ENCODE measurements at places on chromosomes 1 and 21.

DNA sequence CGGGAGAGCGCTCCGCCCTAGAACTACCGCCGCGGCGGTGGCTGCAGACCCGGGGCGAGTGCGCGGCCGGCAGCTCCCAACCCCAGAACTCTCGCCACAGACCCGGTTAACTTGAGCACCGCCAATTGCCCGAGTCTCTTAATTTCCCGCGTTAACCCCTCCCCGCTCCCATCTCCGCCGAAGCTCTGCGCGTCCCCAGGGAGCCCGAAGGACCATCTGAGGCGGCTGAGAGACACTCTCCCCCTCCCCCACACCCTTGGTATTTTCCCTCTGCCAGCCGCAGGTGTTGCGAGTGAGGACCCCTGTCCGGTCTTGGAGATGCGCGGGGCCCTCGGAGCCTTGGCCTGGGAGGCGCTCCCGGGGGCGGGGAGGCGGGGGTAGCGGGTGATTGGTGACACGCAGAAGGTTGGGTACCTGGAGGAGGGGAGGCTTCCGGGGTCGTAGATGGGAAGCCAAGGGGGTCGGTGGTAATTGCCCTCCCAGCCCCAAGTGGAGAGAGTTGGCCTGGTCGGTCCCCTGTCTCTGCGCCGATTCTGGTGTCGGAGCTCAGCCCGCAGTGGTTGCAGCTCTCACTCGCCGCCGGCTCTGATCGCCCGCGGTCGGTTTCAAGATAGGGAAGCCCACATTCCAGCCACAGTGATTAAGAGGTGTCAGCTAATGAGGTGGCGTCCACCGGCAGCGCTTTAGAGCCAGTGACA lies 858 bp upstream of the SUSD4 start:
- DNase-seq: no peak

DNA sequence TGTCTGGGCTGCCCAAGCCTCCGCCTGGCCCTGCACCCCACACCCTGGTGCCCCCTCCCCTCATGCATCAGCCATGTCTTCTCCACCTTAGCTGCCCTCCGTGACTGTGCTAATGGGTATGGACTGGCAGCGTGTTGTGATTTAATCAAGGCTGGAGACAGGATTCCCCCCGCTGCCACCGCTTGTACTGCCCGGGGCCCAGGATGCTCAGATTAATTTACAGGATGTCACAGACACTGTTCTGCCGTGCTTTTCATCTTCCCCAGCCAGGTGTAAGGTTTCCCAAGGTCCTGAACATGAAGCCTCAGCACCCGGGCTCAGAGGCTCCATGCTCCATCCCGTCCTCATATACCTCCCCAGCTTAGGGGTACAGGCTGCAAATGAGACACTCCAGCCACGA lies 66.3 kb downstream of the TAS1R2 start:
- no peak for DNase-seq

- no peak for DNase-seq
Measured at GRCh38 chr1:79716447-79716846, 709.9 kb upstream of the ADGRL4 start.

GRCh38 chr1:170881268-170882265 lies 53.8 kb upstream of the MROH9 start:
- no peak for DNase-seq

DNA sequence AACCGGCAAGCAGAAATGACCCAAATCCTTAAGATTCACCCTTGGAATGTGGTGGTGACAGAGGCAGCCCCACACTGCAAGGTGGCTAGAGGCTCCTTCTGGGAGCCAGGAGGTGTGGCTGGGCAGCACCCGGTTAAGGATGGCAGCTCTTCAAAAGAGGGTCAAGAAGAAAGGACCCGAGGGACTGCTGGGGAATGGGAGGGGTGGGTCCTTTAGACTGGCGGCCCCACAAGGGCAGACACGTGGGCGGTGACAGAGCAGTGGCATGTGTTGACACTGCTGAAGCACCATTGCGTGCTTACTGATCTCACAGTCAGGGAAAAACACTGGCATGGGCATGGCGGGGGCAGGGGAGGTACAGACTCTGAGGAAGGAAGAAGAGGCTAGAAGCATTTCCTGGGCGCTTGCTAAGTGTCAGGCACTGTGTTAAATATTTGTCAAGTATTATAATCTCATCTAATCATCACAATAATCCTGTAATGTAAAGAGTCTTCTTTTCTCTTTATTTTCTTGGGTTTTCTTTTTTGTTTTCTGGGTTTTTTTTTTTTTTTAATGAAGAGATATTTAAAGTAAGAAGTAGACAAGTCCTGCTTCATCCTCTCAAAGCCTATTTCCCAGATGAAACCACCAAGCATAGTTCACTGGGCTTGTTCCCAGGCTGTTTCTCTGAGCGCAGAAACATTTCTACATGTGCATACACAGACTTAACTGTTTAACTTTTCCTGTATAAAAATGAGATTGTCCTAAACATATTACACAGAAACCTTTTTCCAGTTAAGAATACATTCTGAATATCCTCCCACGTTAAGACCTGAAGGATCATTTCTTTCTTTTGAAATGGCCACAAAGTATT lies 165.8 kb upstream of the EDN2 start:
- no peak for DNase-seq

GRCh38 chr1:178417858-178418257 lies 78.9 kb downstream of the CLEC20A start:
- DNase-seq: no peak

- no peak for DNase-seq
Measured at GRCh38 chr1:221440658-221441057, 301.2 kb downstream of the DUSP10 start.

- no peak for DNase-seq
Measured at GRCh38 chr1:22341791-22342605, 109.7 kb upstream of the ZBTB40 start.

DNA sequence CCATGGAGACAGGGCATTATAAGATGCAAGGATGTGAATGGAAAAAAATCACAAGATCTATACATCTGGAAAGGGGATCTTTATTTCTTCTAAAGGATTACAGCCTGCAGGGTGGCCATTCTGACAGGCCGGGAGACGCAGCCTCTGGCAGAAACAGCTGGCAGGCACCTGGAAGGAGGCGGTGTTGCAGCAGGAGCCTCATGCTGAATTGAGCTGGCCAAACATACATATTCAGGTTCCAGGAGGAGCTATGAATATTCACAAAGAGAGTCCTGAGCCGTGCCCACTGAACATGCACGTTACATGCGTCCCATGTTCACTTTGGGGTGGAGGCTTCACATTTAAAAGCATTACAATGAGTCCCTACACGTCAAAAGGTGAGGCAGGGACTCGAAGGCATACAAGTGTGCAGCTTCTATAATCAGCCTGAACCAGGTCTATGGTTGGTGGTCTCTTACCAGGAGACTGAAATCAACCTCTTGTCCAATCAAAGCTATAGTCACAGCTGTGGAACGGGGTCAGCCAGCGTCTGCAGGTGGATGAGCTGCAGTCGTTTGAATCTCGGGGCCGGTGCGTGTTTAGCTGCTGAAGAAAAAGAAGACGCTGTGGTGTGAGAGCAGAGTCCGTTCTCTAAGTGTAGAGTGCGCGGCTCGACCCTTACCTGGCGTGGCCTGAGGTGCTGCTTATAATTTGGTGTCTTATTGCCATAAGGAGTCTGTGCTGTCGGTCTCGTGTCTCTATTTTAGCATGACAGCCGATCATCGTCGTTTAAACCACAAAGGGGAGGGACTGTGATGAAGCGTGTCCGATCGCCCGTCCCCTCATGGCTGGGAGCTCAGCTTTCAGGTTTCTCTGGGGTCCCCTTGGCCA lies 183.0 kb downstream of the ETS2 start:
- DNase-seq: no peak

DNA sequence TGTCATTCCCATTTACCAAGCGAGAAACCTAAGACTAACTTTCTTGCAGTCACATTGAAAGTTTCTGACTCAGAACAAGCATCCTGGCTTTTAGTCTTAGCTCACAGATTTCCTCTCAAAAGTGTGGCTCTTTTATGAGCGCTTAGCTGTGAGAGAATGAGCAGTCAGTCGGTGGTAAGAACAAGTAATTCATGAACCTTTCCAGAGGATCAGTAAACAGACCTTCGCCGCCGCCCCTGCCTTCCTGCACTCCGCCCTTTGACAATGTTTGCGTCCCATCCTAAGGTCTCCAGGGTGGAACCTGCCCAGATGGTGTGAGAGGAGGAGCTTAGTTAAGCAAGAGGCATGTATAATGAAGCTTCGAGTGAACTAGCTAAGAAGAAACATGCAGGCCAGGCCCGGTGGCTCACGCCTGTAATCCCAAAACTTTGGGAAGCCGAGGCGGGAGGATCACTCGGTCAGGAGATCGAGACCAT lies 142.4 kb downstream of the GLUL start:
- DNase-seq: no peak

DNA sequence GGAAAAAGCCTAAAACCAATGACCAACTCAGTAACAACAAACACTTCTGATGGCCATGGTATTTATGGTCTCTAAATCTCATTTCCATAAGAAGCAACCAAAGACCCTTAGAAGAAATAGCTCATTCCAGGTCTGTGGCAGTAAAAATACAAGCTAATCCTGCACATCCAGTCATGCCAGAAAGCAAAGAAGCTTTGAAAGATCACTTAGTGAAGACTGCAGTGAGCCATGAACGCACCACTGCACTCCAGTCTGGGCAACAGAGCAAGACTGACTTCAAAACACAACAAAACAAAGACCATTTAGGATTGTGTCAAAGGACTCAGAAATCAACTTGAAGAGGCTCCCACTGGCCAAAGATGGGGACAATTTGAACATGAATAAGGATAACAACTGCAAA lies 18.4 kb upstream of the ELK4 start:
- DNase-seq: no peak

GRCh38 chr1:100080331-100080730 lies 52.4 kb downstream of the SASS6 start:
- DNase-seq: no peak

DNA sequence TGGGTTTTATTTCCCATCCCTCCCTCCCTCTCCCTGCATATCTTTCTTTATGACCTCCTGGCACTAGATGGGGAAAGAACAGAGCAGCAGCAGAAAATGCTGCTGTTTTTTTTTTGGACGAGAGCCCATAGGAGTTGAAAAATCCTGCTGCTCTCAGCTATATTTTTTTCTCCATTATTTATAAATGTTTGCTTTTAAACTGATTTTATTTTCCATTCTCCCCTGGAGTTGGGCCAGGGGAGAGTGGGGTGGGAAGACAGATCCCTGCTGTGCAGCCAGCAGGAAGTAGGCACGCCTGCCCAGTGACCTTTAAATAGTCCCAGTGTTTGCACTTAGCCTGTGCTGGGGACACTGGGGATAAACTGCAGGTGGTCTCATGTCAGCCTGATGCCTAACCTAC lies 17.4 kb downstream of the SFT2D2 start:
- no peak for DNase-seq

DNA sequence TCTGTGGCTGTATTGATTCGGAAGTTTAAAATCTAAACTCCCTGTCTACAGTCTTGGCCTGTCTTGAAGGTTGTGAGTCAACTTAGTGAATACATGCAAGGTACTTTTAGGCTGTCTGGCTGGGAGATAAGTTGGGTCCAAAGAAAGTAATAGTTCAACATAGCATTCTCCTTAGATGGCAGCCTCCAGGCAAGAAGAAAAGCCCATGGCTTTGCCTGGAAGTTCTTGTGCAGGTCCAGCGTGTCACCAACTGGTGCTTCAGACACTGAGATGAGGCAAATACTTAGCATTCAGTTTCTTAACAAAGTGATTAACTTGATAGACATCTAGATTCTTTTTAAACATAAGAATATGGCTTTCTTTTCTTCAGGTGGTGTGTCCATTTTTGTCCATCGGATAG lies 328.2 kb downstream of the DISC1 start:
- DNase-seq: no peak

- DNase-seq: no peak
Measured at GRCh38 chr1:29275435-29275834, 39.1 kb downstream of the PTPRU start.

- DNase-seq: no peak
Measured at GRCh38 chr1:20662110-20662475, 924 bp upstream of the DDOST start.

Measured in stimulated activated CD8-positive, alpha-beta memory T cell treated with anti-CD3 and anti-CD28 coated beads, Interleukin-7, amount 100 ng/mL, for 1 hour (primary cell).